NCI-H446 (cell line): ENCODE measurements at places on chromosomes 5 and 9.

DNA sequence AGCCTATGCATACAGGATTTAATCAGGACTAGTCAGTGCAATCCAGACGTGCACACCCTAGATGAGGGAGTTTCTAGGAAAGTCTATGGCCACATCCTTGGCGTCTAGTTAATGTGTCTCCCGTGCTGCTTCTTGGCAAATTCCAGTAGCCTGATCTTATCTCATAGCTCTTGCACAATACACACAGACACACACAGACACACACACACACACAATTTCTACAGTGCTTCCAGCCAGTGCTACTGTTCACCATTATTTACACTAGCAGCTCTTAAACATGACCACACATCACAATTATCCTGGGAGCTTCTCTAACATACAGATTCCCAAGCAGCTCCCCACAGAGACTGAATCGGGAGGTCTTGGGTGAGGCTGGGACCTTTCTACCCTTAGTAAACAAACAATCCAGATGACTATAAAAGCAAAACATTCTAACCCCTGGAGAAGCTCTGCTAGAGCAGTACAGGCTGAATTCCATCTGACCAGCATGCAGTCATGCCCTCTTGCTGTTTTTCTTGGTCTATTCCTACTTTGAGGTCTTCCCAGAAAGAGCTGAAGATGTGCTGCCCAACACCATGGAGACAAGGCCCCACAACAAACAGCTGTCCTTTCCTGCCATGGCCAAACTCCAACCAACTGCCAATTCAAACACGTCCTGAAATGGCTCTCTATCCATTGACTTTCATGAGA is 236.6 kb downstream of the DEPDC1B start:
- no peak for DNase-seq

DNA sequence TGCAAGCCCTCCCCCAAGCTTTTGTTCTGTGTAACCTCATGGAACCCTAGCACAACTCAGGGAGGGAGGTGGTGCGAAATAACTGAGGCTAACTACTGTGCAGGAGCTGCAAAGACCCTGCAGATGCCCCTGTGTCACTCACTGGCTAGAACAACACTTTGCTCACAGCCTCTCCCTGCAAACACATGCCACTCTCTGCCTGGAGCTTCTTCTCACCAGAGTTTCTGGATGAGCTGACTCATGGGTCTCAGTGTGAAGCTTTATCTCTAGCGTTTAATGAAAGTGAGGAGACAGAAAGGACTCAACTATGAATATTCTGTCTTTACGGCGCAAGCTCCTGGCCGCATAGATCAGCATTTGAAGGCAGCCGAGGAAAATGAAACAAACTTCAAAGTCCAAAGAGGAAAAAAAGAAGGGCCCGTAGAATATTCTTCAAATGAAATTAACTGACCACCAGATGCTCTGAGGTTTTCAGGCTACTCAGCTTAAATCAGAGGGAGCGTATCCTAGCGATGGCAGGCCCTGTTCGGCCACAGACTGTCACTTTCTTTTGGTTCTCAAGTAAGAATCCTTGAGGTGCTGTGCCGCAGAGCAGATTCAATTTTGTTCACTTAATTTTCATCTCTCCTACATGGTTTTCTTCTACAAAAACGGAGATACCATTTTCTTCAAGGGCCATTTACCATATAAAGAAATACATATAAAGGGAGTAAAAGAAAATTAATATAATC is 77.7 kb upstream of the TAS2R1 start:
- no peak for DNase-seq

DNA sequence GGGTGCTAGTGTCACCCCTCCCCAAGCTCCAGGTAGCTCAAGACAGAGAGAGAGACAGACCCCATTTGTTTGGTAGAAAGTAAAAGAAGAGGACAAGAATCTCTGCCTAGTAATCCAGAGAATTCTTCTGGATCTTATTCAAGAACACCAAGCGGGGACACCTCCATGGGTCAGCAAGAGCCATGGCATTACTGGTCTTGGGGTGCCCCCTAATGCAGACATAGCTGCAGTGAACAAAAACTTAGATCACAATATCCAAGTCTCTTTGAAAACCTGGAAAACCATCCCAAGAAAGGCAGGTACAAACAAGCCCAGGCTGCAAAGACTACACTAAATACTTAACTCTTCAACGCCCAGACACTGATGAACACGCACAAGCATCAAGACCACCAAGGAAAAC is 29.9 kb upstream of the PDE4D start:
- no peak for DNase-seq

DNA sequence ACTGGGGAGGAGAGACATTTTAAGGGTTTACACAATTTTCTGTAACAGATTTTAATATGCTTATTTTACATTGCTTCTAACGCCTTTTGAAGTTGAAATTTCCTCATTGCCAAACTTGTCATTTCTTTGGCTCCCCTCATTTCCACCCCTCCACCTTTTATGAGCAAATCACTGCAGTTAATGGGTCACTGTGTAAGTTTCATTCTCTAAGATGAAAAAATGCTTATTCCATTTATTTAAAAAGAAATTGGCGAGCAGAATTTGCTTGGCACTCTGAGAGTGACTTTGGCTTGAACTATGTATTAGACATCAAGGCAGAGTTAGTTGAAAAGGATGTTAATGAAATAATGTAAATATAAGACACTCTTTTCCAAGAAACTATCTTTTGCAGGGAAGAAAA is 66.6 kb downstream of the ITGA1 start:
- DNase-seq, result no peak

GRCh38 chr9:120931231-120932085 is 4.9 kb upstream of the TRAF1 start:
- DNase-seq, result no peak
